ENCODE measurements at places on chromosomes 5 and 9.

- no peak for DNase-seq
These were observed 115.4 kb upstream of the SLC44A1 start for GRCh38 chr9:105128908-105129600.

GRCh38 chr5:109307951-109308350 is 101.8 kb downstream of the PJA2 start:
- DNase-seq = no peak

DNA sequence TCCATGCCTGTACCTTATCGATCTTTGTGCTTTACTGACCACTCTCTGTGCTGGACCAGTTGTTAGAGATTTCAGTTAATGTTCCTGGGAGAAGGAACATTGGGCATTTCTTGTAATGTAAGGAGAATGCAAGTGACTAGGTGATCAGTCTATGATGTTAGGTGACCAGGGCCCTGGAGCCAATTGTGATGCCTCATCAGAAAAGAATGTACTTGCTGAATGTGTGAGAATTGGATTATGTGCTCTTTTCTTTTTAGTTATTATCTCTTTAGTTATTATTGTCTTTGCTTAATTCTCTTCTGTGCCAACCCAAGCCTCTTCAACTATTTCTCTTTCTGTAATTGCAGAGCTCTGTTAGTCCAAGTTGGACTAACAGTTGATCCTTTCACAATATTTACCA is 92.9 kb downstream of the LRRC70 start:
- no peak for DNase-seq

GRCh38 chr5:7849681-7850394 is 1.1 kb downstream of the CFAP90 start:
- DNase-seq = no peak

DNA sequence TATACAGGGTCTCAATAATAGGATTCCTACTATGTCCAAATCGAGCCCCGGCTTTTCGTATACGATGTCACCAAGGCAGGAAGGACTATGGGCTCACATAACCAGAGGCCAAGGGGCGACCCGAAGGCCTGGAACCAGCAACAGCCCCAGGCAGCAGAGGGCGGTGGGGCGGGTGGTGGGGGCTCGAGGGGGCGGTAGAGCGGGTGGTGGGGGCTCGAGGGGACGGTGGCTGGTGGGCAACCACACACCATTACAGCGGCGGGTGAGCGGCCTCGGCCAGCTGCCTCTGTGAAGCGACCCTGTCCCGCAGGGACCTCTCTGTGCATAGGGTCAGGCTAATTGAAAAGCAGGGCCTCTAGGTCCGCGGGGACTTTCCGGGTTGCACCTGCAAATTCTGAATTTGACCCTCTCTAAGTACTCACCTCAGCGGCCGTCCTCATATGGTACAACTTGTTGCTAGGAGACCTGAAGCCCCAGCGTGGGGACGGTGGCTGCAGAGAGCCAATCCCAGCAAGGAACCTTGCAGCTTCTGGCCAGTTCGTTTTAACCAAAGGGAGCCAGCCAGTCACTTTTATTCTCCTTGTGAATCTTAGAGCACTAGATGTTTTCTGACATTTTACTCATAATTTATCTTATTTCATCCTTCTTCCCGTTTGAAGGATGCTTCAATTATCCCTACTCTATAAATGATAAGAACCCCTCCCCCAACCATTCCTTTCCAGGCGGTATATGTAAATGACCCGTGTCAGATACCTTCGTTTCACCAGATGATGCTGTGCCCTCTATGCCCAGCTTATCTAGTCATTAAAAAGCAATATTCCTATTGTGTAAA is at the start of gene NME5:
TSS of gene NME5 (minus strand) at position 480 of the 832 bp plus-strand sequence. CDS start 648 bp downstream, outside the sequence.
- DNase-seq = no peak

DNA sequence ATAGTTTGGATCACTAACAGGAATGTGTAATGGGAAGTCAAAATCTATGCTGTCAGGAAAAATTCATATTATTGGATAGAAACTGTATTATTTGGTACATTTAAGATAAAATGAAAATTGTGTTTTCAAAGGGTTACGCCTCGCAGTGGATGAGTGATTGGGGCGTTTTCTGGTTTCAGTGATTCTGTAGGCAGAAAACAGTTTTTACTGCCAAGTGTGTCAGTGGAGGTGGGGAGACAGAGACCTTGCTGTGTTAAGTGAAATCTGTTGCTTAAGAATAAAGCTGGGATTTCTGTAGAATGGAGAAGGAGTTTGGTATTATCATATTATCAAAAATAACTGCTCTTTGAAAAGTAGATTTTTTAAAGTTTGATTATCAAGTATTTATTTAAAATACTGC is 69.7 kb downstream of the GHR start:
- DNase-seq = no peak

- peak; percentile 39 for DNase-seq
These were observed 1.3 kb upstream of the ANKRD18A start for GRCh38 chr9:38621434-38622287.
